Hepatic stellate cell (primary cell): ENCODE measurements at places on chromosomes 4 and X.

DNA sequence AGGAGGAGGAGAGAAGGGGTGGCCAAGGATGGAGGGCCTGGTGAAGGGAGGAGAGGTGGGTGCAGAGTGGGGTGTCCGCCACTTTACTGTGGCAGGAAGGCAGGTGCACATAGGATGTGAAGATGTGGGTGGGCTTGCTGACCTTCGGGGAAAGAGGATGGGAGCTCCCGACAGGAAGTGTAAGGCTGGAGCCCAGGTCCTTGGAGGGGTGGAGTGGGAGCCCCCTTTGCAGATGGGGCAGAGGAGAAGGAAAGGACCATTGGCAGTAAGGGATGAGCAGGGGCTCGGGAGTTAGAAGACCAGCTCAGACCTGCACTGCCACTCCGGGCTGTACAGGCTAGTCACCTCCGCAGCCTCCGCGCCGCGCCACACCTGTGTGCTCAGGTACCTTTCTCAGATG, 89.5 kb downstream of the EVC start:
- DNase-seq: no peak

DNA sequence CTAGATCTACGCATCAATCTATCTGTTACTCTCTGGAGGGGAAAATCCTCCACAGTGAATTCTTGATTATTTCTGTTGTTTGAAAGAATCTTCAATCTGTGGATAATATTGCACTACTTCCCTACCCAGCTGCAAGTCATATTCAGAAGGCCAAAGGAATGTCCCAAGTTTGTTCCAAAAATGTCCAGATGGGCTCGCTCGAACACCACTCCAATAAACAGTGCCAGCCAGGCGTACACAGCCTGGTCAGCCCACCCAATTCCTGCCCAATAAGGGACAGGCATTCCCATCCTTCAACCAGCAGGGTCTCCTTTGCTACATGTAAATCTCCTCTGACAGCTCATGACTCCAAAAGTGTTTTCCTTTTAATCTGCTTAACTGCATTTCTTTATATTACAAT, 80.7 kb upstream of the GPM6B start:
- no peak for DNase-seq

DNA sequence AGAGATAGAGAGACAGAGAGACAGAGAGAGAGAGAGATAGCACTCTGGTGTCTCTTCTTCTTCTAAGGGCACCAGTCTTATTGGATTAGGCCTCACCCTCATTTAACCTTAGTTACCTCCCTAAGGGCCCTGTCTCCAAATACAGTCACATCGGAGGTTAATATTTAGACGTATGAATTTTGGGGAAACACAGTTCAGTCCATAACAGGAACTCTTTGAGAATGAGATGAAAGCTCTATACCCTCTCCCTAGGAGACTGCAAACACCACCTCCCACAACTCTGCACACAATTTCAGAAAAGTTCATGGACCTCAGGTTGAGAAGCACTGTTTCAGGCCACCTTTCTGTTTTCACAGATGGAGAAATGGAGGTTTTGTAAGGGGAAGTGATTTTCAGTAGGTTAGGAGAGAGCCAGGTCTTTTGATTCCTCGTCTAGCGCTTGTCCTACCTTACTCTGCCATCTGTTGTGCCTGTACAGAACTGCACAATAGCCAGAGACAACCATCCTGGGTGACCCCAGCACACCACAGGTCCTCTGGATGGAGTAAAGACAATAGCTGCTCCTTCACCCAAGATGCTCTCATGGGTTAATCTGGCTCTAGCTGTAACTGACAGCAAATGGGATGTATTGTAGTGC, 16.9 kb upstream of the LOC101059915 start:
- no peak for DNase-seq

- no peak for DNase-seq
Measured at GRCh38 chr4:36523182-36523581, 241.8 kb downstream of the DTHD1 start.

DNA sequence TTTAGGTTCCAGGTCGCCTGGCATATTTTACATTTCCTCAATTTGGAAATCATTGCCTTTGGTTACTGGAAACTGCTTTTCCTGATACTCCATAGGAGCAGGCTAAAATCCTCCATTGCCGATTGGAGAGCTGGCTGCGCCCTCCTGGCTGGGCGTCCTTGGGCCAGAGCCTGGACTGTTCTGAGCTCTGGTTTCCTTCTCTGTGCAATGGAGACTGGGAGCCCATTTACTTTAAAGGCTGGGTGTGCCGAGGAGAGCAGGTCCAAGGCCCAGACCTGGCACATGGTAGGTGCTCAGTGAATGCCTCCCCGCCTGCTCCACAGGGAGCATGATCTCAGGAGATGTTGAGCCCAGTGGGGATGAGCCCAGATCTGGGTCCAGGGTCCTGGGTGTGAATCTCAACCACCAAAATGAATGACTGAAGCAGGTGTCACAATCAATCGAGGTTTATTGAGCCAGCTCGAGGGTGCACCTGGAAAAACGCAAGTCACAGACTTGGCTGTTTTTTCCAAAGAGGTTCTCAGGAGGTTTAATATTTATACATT, 50.0 kb downstream of the EVC start:
- DNase-seq: no peak

GRCh38 chr4:11599064-11599463, 170.4 kb upstream of the HS3ST1 start:
- DNase-seq: no peak

DNA sequence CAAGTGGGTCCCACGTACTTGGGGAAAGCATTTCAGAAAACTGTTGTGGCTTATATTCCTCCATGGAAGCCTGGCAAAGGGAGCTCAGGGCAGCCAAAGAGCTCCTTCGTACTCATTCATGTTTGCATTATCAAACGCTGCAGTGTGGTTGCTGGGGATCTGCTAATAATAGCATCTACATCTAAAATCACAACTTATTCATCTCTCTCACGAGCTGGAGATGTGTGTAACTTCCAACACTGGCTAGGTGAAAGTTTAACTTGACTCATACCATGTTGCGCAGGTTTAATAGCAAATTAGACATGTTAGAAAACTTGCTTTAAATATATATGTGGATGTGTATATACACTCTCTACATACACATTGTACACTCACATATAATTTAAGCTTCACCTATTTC, 415.1 kb downstream of the AFF2 start:
- DNase-seq: no peak

- no peak for DNase-seq
Measured at GRCh38 chr4:73615613-73616012, 4.6 kb downstream of the RASSF6 start.

- no peak for DNase-seq
Measured at GRCh38 chrX:40168480-40169011, 70.8 kb upstream of the BCOR start.

DNA sequence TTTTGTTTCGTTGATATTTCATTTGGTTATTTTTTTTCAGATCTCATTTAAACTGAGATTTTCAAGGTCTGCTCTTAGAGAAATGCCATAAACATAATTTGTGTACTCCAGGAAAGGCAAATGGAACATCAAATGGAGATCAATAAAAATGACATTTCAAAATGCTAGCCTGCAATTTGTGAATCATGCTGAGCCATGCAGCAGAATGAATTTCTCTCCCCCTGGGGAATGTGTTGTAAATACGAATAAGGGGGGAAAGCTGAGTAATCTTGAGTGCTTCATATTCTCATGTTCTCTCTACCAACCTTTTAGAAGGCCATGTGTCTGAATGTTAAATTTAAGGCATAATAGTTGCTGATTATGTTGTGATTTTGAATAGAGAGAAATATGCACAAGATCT, 7.8 kb downstream of the ZCCHC4 start:
- DNase-seq: no peak

GRCh38 chrX:105972690-105973386, 65.7 kb downstream of the SERPINA7 start:
- no peak for DNase-seq

DNA sequence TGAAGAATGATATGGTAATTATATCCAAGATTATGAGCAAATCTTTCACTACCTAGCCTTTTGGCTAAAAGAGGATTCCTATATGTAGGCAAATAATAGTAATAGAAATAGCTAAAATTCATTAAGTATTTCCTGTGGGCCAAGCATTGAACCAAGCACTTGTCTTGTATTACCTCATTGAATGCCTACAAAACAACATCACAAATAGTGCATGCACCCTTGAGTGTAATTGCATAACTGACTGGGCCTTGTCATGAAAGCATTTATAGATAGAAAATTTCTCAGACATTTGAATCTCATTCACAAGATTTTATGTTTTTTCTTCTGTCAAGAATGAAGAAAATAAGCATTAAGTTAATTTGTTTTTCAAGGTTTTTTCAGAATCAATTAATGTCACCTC, 3.9 kb upstream of the HPGDS start:
- no peak for DNase-seq

DNA sequence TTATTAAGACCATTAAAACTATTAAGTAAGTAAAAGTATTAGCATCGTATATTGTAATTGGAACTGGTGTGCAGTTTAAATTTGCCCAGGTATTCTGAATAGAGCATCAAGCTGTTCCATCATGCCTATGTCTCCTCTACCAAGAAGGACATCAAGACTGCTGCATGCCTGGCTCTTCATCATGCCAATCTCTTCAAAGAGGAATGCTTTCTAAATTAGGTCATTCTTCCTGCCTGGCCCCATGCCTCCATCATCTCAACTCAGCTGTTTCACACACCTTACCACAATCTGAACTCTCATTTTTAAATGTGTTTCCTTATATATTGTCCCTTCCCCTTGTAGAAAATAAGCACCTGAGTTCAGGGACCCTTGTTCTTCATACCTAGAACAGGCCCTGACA, 270.5 kb upstream of the PPARGC1A start:
- DNase-seq: no peak

- DNase-seq: peak; percentile 73
Measured at GRCh38 chr4:110198435-110199416, at the start of gene ELOVL6. Gene ELOVL6 (minus strand): TSS chr4:110198615. CDS start chr4:110198335, 280 bp downstream.
